Ureter (tissue), 1 donor: ENCODE measurements at places on chromosomes 13 and 19.

GRCh38 chr13:64274481-64275217, 2859.0 kb upstream of the PCDH20 start:
- no peak for DNase-seq

DNA sequence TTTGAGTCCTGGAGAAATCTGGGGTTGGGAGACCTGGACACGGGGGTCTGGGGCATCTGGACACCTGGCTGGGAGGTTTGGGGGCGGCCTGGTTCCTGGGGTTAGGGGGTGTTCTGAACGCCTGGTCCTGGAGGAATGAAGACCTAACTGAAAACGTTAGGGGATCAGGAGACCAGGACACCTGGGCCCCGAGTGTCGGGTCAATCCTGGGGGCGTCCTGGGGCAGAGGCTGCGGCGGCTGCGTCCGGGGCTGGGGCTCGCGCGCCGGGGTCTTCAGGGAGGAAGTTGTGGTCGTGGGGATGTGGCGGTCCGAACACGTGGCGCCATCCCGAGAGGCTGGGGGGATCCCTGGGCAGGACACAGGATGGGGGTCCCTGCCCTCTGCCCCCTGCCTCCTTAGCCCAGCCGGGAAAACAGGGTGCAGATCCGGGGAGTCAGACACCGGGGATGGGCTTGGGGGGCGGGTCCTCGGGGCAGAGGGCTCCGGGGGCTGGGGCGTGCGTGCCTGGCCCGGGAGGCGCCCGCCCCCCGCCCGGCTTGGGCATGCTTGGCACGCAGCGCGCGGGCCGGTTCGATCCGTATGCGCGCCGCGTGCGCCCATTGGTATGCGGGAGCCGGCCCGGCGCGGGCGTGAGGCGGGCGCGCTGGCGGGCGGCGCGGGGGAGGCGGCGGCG, 632 bp downstream of the NPAS1 start:
- DNase-seq: no peak

DNA sequence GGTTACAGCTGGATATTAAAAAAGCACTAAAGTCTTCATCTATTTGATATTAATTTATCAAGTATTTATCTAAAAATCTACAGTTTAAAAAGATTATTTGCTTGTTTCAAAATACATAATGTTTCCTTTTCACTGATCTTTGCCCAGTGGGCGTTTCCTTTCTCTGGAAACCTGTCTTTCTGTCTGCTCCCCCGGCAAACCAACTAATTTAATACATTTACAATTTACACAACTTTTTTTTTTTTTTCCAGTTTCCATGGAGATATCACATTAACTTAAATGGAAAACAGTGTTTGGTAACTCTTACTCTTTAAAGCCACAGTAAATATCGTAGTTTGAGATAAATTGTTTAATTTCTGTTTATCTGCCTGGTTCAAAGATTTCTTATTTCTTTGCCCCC, 5.3 kb downstream of the GPC6 start:
- no peak for DNase-seq

- no peak for DNase-seq
Measured at GRCh38 chr19:31356587-31357314, 7.5 kb upstream of the TSHZ3 start.

DNA sequence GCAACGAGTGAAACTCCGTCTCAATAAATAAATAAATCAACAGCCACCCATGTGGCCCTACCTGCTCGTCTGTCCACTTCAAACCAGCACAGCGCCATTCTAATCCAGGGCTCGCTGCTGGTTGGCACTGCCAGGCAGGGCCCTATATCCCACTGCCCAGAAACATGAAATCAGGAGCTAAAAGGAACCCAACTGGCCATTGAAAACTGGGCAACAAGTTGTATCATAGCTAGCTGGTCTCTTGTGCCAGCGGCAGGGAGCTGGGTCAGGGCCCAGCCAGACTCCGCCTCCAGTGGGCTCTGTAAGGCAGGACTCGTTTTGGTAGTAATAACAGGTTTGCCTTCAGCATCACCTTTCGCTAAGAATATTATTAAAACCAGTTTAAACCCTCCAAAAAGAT, 39.3 kb downstream of the GGACT start:
- DNase-seq: no peak

- no peak for DNase-seq
Measured at GRCh38 chr19:57803265-57803593, 11.5 kb downstream of the ZNF552 start.
